ENCODE measurements at places on chromosomes 13 and 19. TPM values are rescaled to one million over a fixed set of nuclear protein-coding genes. Genes with fewer than 3 reads are reported as not detected.

The PTOV1 gene
- total RNA-seq = 65.2 TPM

The THSD8 gene
- total RNA-seq = not detected

The ERFL gene
- total RNA-seq = not detected

The TRPM4 gene
- total RNA-seq = 9.8 TPM

The CABP5 gene
- not detected for total RNA-seq

The MUC16 gene
- total RNA-seq = under 0.01 TPM

The OVOL3 gene
- total RNA-seq = not detected

The CCNA1 gene
- 127 TPM for total RNA-seq

The NLRP9 gene
- not detected for total RNA-seq

The TMEM238 gene
- 0.21 TPM for total RNA-seq

The USP12 gene
- total RNA-seq = 34.2 TPM

The F10 gene
- total RNA-seq = 0.13 TPM

The INSR gene
- total RNA-seq = 30.7 TPM

The EDDM13 gene
- total RNA-seq = 0.46 TPM

The CYP4F8 gene
- total RNA-seq = not detected

The ZNF578 gene
- total RNA-seq = 2.2 TPM

The PEAK3 gene
- not detected for total RNA-seq

The C19orf67 gene
- not detected for total RNA-seq

The PRR36 gene
- not detected for total RNA-seq

The ZNF626 gene
- 6.7 TPM for total RNA-seq

The ZNF738 gene
- total RNA-seq = 3.8 TPM

The ZNF667 gene
- 3.6 TPM for total RNA-seq

The NLRP11 gene
- not detected for total RNA-seq

The LENG9 gene
- total RNA-seq = 6.8 TPM

The APC2 gene
- total RNA-seq = 0.04 TPM

The ACER1 gene
- not detected for total RNA-seq

The IRS2 gene
- total RNA-seq = 1.0 TPM

The VSTM1 gene
- not detected for total RNA-seq

The DIS3 gene
- 53.0 TPM for total RNA-seq

The ZNF112 gene
- total RNA-seq = 9.1 TPM

The FUT2 gene
- not detected for total RNA-seq

The ERICH6B gene
- not detected for total RNA-seq

The DACT3 gene
- 0.66 TPM for total RNA-seq

The SERPINE3 gene
- total RNA-seq = not detected

The NAPSA gene
- total RNA-seq = under 0.01 TPM

The FAM216B gene
- total RNA-seq = not detected

The ZNF613 gene
- 11.1 TPM for total RNA-seq

The TPTE2 gene
- not detected for total RNA-seq

The TINCR gene
- total RNA-seq = 0.11 TPM

The ATP1A3 gene
- not detected for total RNA-seq

The CDADC1 gene
- 2.7 TPM for total RNA-seq

The BRD4 gene
- total RNA-seq = 10.0 TPM

The CD209 gene
- total RNA-seq = not detected

The EFNA2 gene
- total RNA-seq = 0.07 TPM

The ATP12A gene
- total RNA-seq = not detected

The CATSPERD gene
- not detected for total RNA-seq

The HPN gene
- not detected for total RNA-seq

The ZIC5 gene
- not detected for total RNA-seq

The UGGT2 gene
- 45.2 TPM for total RNA-seq

The APOC1 gene
- total RNA-seq = 1.8 TPM

All from pulmonary artery endothelial cell (primary cell).